ENCODE measurements at places on chromosomes 1 and 21.

GRCh38 chr1:41380979-41381691 lies 19.9 kb downstream of the FOXO6 start:
- peak; percentile 51 for DNase-seq

DNA sequence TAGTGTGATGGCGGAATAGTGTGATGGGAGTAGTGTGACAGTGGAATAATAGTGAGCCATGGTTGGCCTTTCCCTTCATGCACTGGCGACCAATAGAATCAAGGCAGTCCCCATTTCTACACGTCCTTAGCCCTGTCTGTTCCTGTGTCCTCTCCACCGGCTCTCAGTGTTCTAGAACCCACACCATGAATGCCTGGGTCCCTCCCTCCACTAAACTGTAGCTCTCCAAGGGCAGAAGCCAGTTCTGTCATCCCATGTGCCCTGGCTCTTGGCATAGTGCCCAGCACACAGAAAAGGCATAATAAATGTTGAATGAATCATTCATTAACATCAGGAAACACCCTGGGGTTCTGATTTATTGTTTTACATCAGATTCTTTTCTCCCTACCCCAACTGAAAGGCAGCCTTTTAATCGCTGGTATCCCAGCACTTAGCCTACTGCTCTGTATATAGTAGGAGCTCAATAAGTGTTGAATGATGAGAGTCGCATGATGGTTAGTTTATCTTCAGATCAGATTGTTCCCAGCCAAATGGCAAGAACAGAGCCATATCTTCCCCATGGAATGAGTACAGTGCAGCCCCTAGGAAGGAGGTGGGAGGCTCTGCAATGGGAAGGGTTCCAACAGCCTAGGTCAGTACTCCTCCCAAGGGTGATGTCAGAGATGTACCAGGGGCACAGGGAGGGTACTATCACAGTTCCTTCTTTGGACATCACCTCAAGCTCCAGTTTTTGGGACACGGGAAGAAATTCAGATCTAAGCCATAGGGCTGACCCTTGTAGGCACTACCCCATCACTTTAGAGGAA lies 325.7 kb downstream of the HHAT start:
- DNase-seq = no peak

- peak; percentile 73 for DNase-seq
These were observed 1.1 kb downstream of the SERTAD4 start for GRCh38 chr1:210233495-210234328.

GRCh38 chr1:208235982-208236761 lies 8.0 kb downstream of the PLXNA2 start:
- DNase-seq = no peak

- no peak for DNase-seq
These were observed 9.3 kb upstream of the SLX9 start for GRCh38 chr21:44930543-44930981.

DNA sequence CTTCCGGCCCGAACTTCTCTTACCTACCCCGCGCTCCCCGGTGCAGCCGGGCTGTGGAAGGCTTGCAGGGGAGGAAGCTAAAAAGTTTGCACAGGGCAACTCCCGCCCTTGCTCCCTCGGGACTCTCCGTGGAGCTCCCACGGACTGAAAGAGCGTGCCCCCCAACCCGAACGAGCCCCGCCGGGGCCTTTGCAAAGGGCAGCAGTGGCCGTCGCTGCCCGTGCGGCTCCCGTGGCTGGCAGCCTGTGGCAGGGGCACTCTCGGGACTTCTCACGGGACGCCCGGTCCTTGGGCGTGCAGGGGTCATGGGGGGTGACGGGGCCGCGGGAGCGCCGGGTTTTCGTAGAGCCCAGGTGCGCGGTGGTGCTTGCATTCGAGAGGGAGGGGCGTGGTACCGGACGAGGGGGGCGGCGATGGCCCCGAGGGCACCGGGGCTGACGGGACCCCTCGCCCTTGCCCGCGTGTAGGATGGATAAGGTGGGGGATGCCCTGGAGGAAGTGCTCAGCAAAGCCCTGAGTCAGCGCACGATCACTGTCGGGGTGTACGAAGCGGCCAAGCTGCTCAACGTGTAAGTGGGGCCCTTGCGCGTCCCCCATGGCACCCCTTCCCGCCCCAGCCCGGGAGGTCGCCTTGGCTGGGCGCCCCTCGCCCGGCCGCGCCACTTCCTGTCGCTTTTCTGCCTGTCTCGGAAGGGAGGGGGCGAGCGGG lies 711 bp downstream of the GADD45A start:
- no peak for DNase-seq

DNA sequence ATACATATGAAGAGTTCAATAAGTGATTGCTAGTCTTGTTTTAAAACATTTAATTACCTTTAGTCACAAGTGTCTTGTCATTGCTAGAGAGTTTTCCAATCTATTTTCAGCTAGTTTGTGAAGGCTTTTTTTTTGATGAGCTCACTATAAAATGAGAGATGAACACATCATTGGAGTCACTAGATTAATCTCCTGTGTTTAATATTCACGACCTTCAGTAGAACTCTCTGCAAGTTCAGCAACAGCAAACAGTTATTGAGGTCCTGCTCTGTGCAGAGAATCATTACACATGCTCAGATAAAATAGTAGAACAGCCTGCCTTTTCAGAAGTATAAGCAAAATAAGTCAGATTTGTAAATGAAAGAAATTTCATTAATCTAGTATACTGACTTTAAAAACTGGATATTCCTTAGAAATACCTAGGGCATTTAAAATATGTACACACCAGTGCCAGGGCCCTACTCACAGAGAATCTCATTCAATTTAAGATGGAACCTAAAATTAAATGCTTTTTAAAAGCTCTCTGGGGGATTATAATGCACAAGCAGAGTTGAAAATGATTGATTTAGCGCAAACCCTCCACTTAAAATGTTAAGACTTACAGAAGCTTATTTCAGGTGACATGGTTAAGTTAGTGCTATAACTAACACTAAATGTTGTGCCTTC lies 30.5 kb downstream of the KRTAP20-3 start:
- DNase-seq = no peak

- DNase-seq = no peak
These were observed 361 bp downstream of the INSRR start for GRCh38 chr1:156858555-156858956.

DNA sequence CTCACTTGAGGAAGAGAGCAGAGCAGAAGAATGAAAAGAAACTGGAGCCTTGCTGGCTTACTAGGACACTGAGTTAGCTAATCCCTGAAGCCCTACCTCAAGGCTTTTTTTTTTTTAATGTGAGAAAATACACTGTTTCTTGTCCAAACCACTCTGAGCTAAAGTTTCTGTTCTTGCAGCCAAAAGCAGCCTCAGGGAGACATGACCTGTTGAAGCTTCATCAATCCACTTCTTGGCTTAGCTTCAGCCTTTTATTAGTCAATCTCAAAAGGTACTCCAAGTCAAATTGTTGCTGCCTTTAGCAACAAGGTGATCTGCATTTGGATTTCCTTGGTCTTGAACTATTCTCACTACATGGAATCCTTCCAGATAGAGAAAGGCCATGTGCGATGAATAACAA lies 33.7 kb downstream of the CCDC185 start:
- DNase-seq = no peak

- DNase-seq = peak; percentile 57
These were observed 2.7 kb upstream of the FMO1 start for GRCh38 chr1:171245458-171246064.

DNA sequence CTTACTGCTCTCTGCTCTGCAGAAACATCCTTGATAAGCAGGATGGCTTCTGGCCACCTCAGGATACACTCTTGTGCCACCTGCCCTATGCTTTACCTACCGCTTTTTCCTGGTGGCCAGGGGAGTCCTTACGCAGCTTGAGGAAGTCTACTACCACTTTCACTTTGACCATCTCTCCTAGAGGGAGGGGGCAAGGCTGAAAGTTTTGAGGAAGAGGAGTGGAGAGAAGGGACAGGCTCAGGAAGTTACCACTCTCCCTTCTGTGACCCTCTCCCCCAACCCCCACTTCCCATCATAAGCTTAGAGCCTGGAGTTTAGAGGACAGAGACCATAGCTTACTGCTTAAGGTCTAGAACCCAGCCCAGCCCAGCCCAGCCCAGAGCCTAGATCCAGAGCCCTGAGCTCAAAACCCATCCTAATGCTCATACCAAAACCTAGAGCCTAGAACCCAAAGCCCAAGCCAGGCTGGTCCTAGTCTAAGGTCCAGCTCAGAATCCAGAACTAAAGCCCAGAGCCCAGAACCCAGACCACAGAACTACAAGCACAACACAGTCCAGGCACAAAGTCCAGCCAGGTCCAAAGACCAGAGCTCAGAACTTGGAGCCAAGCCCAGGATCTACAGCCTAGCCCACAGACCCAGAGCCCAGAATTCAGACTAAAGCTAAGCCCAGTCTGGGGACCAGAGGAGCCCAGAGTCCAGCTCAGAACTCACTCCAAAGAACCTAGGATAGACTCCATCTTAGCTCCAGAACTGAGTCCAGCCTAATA lies 18.0 kb upstream of the MFSD2A start:
- no peak for DNase-seq

DNA sequence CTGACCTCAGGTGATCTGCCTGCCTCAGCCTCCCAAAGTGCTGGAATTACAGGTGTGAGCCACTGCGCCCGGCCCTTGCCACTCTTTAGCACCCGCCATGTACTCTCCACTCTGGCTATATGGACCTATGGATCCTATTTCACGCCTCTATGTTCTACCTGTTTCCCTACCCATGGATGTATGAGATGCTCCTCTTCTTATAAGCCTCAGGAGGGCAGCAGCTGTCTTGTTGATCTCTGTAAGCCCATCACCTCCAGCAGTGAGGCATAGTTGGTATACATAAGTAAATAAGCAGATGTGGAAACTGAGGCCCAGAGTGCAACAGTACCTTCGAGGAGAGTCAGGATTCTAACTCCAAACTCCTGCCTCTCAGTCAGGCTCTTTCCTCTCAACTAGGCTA lies 24.7 kb upstream of the ARTN start:
- no peak for DNase-seq

DNA sequence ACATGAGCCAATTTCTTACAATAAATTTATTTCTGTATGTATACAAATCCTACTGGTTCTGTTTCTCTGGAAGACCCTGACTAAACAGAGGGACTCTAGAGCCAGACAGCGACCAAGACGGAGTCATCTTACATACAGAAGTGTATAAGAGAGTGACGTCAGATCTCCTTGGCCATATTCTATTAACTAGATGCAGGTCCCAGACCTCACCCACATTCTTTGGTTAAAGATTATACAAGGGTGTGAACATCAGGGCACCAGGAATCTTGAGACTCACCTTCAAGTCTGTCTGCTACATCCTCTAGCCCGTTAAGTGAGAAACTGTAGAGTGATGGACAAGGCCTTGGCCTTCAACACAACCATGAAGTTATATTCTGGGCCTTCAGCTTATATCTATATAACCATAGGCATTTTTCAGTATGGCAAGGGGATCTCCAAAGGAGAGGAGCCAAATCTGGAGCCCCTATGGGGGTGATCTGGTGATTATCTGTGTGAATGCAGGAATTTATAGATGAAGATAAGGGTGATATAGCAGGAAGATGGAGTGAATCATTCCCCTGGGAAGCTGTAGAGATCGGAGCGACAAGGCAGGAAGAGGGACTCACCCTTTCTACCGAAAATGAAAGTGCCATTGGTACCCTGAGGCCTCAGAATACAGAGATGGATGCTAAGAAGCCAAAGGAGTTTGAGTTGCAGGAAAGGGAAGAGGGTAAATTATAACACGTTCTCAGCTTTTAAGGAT lies 83.9 kb downstream of the ADAMTS1 start:
- DNase-seq = no peak

GRCh38 chr1:224939844-224940425 lies 10.5 kb downstream of the DNAH14 start:
- DNase-seq = no peak

GRCh38 chr1:30763651-30764248 lies 6.2 kb upstream of the LAPTM5 start:
- no peak for DNase-seq

DNA sequence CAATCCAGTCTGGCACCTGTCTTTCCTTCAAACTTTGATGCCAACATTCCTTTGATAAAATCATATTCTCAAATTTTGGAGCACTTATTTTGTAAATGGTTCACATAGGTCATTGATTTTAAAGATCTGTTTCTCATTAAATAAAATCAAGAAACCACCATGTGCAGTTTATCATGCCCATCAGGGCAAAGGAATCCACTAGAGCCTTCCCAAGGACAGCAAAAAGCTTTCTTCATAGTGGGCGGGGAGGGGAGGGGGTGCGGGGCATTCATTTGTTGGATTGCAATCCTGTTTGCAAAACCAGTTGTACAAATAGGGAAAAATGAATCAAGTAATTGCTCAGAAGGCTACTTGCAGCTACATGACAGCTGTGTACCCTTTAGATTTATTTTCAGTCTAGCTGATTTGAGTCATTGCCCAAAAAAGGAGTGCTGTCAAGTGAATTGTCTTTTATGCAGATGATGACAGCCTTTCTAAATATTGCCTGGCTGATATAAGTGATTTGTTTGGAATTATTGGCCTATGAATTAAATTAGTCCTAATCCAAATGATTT lies 23.0 kb downstream of the LRRC8B start:
- DNase-seq = peak; percentile 90

DNA sequence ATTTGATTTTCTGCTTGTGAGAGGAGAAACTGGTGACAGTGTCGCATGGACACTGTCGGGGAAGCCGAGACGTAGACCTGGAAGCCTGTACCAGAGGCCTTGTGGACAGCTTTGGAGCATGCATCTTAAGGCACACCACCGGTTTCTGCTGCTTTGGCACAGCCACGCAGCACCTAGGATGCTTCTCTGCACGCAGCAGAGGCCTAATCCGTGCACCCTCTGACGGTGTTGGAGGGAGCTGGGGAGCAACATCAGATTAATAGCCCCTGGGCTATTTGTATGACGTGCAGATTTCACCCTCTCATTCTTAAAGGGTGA lies 30.3 kb downstream of the TEX35 start:
- no peak for DNase-seq

- no peak for DNase-seq
These were observed 20.7 kb upstream of the CHIA start for GRCh38 chr1:111269825-111270406.

DNA sequence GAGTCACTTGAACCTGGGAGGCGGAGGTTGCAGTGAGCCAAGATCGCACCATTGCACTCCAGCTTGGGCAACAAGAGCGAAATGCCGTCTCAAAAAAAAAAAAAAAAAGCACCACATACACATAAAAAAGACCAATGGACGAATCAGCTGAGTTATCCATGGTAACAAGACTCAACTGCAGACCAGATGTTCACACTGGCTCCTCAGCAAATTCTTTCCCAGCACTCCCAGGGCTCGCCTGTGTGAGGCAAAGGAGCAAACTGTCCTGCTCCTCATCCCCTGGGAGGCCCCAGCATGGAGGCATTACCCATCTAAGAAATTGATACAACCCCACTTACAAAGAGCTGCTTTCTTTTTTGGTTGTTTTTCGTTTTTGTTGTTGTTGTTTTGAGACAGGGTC lies 3.1 kb downstream of the TMEM234 start:
- DNase-seq = no peak

Data from RWPE1 (cell line).